Spinal cord (tissue), 10 donors: ENCODE measurements at places on chromosomes 1 and 21. TPM values are rescaled to one million over a fixed set of nuclear protein-coding genes. Genes with fewer than 3 reads are reported as not detected.

PDZK1IP1 gene
- 0.30 TPM for total RNA-seq

DNA sequence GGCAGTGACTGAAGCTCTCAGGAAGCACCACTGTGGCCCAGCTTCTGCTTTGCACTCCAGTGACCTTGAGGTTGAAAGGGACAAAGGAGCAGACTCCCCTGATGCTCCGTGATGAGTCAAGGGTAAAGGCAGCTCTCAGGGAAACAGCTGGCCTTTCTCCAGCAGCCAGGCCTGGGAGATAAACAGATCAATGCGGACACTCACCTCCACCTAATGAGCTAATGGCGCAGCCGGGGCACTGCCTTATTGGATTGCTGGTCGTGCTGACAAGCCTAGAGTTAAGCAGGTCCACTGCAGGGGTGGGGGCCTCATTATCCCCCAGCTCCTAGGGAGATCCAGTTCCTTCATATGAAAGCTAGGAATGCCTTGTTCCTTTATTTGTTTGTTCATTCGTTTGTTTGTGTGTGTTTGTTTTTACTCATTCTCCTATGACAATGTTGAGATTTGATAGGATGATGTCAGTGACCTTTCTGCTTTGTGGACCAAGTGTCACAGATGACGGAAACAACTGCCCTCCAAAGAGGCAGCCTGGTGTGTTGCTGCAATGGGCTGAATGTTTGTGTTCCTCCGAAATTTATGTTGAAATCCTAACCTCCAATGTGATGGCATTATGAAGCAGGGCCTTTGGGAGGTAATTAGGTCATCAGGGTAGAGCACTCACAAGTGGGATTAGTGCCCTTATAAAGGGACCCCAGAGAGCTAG, 141.4 kb upstream of the BEND5 start:
- DNase-seq, result no peak

EFNA3 gene
- total RNA-seq, result 13.6 TPM

GRCh38 chr1:162471290-162471853, 26.2 kb upstream of the UHMK1 start:
- DNase-seq, result no peak

KRTAP13-4 gene
- total RNA-seq, result not detected

DNA sequence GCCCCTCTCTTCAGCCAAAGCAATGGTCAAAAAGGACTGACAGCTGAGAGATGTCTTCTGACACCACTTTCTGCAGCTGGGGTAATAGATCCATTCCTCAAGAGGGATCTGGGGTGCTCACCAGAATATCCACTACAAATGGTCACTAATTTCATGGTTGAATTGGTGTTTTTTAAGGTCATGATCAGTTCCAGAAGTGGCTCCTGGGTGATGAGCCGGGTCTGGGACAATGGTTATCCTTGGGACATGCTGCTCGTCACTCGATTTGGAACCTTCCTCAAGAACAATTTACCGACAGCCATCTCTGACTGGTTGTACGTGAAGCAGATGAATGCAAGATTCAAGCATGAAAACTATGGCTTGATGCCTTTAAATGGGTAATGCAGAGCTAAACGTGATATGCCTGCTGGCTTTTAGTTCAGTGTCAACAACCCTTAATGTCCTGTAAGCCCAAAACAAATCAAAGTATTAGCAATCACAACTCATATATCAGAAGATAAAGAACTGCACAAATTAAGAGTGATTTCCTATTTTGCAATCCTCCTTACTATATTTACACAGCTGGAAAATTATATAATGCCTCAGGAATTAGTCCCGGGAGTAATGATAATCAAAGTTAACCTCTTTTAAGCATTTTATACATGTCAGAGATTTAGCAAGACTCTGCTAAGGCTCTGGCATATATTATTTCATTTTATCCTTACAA, 20.1 kb downstream of the FMO3 start:
- no peak for DNase-seq

DNA sequence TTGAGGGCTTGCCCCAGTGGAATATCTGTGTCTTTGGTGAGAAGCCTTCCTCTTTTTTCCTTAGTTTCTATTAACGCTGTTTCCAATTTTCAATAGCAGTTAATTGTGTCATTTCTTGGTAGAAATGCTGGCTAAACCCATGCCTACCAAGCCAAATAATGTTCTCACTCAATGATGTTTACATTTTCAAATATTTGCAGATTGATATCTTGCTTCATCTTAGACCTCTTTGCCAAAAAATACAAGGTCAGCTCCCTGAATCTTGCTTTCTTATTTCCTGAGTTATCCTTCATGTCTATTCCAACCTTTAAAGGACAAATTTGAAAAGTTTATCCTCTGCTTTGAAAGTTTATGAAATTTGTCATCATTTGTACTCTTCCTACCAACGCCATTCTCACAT, 5.1 kb downstream of the KCNJ15 start:
- no peak for DNase-seq

GRCh38 chr1:2148691-2149090, 45.9 kb downstream of the FAAP20 start:
- no peak for DNase-seq

GRCh38 chr1:81408419-81408818, 392.3 kb upstream of the ADGRL2 start:
- DNase-seq, result no peak

KRTAP13-1 gene
- total RNA-seq, result not detected

DNA sequence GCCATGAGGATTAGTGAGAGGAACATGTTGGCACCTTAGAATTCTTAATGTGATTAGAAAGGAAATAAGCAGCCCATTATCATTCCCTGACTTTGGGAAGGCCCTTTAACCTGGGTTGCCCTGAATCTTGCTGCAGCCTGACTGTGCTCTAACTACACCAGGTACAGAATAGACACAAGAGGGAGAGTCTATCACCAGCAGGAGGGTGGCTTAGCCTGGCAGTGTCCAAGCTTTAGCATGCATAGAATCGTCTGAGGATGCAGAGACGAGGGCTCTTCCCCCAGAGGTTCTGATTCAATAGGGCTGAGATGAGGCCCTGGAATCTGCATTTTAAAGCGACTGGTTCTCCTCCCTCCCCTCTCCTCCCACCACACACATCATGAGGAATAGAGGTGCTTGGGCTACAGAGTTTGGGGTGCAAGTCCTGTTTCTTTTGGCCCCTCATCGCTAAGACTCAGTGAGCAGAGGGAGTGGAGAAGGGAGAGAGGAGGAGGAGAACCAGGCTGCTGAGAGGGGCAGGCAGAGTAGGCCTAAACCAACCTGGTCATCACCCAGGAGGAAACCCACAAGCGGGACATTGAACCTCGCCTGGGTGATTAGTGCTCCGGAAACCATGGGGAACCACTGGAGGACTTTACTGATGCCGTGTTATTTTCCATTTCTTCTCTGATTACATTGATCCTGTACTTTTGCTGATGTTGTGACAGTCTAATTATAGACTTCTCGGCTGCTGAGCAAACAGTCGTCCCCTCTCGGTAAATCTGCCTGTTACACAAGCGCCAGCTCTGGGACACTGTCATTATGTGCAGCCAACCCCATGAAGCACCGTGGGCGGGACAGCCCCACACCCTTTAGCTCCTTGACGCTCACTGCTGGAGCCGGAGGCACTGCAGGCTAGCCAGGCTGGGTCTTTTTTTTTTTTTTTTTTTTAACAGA, 6.3 kb upstream of the TENT5C start:
- DNase-seq, result no peak

DNA sequence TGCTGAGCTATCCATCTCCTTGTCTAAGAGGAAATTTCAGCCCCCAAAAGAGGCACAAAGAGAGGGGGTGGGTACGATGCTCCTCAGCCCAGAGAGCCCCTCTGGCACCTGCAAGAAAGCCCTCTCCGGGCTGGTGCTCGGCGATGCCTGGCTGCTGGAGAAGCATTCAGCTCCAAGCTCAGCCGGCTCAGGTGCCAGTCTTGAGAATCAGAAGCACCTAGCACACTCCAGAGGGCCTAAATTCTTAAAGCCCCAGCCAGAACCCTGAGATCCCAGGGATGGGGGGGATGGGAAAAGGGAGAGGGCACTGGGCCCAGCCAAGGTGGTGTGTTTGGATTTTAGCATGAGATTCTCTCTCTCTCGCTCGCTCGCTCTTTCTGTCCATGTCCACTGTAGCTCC, 2.9 kb downstream of the GRIK3 start:
- no peak for DNase-seq

DNA sequence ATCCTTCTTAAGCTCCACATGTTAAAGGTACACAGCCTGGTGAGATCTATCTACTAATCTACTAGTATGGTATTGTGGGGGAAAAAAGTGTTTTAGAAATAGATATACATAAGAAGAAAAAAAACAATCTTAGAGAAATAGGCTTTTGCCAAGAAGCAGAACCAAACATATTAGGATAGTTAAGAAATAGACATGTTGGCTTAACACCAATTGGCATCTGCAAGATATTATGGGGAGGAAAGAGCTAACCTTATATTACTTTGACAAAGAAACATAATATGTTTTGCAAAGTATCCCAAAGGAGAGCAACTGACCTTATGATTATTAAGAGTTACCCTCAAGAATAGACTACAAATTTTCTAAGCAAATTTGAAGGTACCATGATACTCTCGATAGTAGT, 202.9 kb downstream of the BRINP3 start:
- no peak for DNase-seq

GRCh38 chr1:207922554-207922953, 11.6 kb upstream of the CD34 start:
- no peak for DNase-seq

- DNase-seq, result no peak
Measured at GRCh38 chr1:193299038-193299437, 112.6 kb upstream of the B3GALT2 start.

- DNase-seq, result no peak
Measured at GRCh38 chr1:16625497-16626408, 12.4 kb upstream of the NBPF1 start.

TNFRSF4 gene
- 1.5 TPM for total RNA-seq

GRCh38 chr1:66397192-66397591, 136.8 kb upstream of the SGIP1 start:
- no peak for DNase-seq

DNA sequence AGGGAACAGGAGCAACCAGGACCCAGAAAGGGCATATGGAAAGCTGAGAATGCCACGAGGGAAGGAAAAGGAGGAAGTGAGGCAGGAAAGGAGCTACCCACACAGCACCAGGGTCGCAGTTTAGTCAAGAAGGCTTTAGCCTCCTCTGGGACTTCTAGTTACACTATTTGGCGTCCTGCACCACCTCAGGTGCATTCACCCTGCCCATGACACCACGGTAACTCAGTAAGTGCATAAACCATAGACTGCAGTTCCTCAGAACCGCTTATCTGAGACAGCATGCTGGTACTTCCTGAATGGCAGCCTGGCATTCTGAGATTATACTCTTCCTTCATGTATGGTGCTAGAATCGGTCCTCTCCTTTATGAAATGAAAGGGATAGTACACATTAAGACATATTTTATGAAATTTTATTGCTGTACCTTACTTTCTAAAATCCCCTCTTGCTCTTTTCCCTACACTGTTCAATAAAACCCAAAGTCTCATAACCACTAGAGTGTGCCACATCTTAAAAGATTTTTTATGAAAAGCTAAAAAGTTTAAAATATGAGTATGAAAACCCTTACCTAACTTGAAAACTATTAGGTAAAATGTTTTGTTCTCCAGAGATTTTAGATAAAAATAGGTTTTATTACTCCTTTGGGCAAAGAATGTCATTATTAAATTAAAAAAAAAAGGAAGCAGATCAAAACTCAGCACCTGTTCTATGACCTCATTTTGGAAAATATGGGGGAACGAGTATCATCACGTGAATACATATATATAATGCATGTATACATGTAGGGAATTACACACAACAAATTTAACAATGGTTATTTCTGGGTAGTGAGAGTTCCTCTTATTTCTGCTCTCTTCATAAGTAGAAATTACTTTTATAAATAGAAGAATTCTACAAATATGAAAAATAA, 67.3 kb downstream of the VAV3 start:
- DNase-seq, result no peak

KRTAP10-12 gene
- not detected for total RNA-seq

OR2L8 gene
- 1.2 TPM for total RNA-seq

GBP6 gene
- 0.22 TPM for total RNA-seq

TAS1R1 gene
- total RNA-seq, result 0.40 TPM

DIO1 gene
- total RNA-seq, result not detected

ADGRL4 gene
- total RNA-seq, result 11.8 TPM

GRCh38 chr1:182910143-182910542, 42.8 kb downstream of the SHCBP1L start:
- DNase-seq, result no peak

RNF115 gene
- total RNA-seq, result 19.5 TPM

DNA sequence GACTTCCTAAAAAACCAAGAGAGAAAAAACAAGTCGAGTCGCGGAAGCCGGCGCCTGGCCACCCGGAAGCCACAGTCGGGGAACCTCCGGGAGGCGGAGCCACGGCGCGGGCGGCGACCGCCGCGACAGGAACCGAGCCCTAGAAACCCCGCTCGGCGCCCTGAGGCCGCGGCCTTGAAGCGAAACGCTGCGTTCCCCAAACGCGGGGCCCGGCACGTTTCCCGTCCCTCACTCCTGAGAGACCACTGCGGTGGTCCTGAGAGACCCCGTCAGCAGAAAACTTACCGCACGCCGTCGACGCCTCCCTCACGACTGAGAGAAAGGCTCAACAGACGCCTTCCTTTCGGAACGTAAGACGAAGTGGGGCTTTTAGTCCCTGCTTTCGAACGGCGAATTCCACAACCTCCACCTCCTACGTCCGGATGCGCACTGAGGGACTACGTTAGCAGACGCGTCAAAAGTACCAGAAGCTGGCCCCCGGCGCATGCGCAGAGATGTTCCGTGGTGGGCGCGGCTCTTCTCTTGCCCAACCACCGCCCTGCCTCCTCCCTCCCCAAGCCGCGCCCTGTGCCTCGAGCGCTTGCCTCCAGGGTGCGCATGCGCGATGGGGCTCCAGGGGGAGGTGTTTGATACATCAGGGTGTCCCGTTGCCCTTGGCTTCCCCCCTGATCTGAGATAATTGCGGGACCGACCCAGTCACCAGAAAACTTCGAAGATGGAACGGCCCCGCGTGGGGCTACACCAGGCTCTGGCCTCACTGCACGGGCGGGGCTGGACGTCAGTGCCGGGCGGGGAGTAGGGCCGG, at the start of gene RSRP1:
TSS of gene RSRP1 (minus strand) at position 431 of the 805 bp plus-strand sequence. CDS start 491 bp downstream, outside the sequence.
- DNase-seq, result peak; percentile 99

- peak; percentile 11 for DNase-seq
Measured at GRCh38 chr1:41241354-41241748, 755 bp downstream of the SCMH1 start.

GRCh38 chr1:91643431-91643830, 142.8 kb downstream of the CDC7 start:
- DNase-seq, result no peak

USP24 gene
- total RNA-seq, result 70.6 TPM

DNA sequence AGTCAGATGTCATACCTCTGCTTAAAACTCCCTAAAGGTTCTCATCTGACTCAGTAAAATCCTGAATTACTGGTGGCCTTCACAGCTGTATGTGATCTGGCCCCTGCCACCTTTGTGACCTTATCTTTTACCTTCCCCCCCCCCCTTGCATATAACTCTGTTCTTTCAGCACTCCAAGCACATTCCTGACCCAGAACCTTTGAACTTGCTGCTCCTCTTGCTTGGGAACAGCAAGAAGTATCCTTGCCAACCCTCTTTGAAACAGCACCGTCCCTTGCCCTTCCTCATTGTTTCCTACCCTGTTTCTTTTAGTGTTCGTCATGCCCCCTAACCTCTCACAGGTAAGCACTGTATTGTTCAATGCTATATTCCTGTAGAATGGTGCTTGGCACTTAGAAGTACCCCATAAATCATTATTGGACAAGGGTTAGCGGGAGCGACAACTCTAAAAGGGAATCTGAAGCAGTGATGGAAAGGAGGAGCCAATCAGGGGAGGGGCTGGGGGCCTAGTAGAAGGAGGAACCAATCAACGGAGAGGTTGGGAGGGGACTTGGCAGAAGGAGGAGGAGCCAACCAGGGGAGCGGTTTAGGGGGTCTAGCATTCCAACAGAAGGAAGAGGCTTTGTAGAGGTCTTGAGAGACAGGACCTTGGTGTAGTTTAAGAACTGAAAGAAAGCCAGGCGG, 13.9 kb downstream of the CACHD1 start:
- no peak for DNase-seq
